Endothelial cell of umbilical vein (primary cell): ENCODE measurements at places on chromosomes 6 and 20. TPM values are rescaled to one million over a fixed set of nuclear protein-coding genes. Genes with fewer than 3 reads are reported as not detected.

The ISM1 gene
- not detected in 2 replicates for total RNA-seq

The EPPIN gene
- not detected in 2 replicates for total RNA-seq

The MAS1 gene
- not detected in 2 replicates for total RNA-seq

The DEFB132 gene
- total RNA-seq = not detected in 2 replicates

The TMEM200A gene
- total RNA-seq = 0.74 and 0.75 TPM in 2 replicates

The COL9A1 gene
- total RNA-seq = not detected in 2 replicates

The GNMT gene
- 0.42 and 1.2 TPM in 2 replicates for total RNA-seq

The RRAGD gene
- total RNA-seq = 0.90 and 2.0 TPM in 2 replicates

The SESN1 gene
- 15.6 and 17.3 TPM in 2 replicates for total RNA-seq

The KIF6 gene
- not detected in 2 replicates for total RNA-seq

The AGER gene
- 12.0 and 18.5 TPM in 2 replicates for total RNA-seq

The CEP85L gene
- 9.2 and 12.0 TPM in 2 replicates for total RNA-seq

The KIF25 gene
- not detected in 2 replicates for total RNA-seq

The ATXN1 gene
- total RNA-seq = 33.0 and 34.1 TPM in 2 replicates

The NOL4L gene
- 79.6 and 95.0 TPM in 2 replicates for total RNA-seq

The HSPA1L gene
- total RNA-seq = 0.74 and 0.77 TPM in 2 replicates

The KIAA0408 gene
- total RNA-seq = not detected in 2 replicates
